ENCODE measurements at places on chromosomes 5 and 9.

- no peak for DNase-seq
These were observed 1915.7 kb upstream of the CDH9 start for GRCh38 chr5:28954074-28954473.

- DNase-seq: no peak
These were observed 10.4 kb downstream of the FPGS start for GRCh38 chr9:127812936-127813675.

- no peak for DNase-seq
These were observed 583.1 kb downstream of the CCDC171 start for GRCh38 chr9:16135968-16136367.

DNA sequence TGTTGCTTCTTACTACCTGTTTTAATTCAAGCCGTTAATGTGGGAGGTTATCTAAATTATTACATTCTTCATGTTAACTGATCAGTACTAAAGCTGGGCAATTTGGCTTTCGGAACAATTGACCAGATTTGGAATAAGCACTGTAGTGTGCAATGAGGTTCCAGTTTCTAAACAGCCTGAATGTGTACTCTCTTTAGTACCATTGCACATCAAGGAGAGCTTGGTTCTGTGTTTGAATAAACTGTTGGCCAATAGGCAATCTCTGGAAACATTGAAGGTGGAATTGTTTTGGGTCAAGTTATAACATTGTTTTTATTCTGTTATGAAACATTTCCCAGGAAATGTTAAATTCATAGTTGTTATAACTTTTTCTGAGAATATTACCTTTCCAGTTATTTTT, 105.2 kb downstream of the PBX3 start:
- DNase-seq: no peak

- no peak for DNase-seq
These were observed 478.8 kb downstream of the CETN3 start for GRCh38 chr5:89930591-89931392.

GRCh38 chr5:145854651-145855258, 18.1 kb downstream of the GRXCR2 start:
- DNase-seq: no peak

- no peak for DNase-seq
These were observed 133.3 kb upstream of the ELL2 start for GRCh38 chr5:96094904-96095303.

- DNase-seq: no peak
These were observed 184.0 kb upstream of the ACTBL2 start for GRCh38 chr5:57666582-57666981.

DNA sequence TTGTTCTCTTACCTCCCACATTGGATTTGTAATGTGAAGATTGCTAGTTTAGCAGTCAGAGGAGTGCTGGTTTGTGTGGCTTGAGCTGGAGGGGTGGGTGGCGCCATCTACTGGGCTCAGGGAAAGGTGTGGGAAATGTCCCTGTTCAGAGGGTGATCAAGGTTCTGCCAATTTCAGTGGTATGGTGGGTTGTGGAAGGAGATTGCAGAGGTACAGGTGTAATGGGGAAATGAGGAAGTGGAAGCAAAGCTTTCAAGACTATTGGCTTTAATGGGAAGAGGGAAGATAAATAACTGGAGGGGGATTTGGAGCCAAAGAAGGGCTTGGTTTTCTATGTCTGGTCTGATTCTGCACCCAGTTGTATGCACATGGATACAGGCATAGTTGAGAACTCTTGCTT, 76.4 kb downstream of the OSMR start:
- DNase-seq: no peak

- no peak for DNase-seq
These were observed 6.1 kb downstream of the IL12B start for GRCh38 chr5:159324102-159324755.

GRCh38 chr9:37408933-37409710, 13.4 kb upstream of the GRHPR start:
- peak; percentile 73 for DNase-seq

DNA sequence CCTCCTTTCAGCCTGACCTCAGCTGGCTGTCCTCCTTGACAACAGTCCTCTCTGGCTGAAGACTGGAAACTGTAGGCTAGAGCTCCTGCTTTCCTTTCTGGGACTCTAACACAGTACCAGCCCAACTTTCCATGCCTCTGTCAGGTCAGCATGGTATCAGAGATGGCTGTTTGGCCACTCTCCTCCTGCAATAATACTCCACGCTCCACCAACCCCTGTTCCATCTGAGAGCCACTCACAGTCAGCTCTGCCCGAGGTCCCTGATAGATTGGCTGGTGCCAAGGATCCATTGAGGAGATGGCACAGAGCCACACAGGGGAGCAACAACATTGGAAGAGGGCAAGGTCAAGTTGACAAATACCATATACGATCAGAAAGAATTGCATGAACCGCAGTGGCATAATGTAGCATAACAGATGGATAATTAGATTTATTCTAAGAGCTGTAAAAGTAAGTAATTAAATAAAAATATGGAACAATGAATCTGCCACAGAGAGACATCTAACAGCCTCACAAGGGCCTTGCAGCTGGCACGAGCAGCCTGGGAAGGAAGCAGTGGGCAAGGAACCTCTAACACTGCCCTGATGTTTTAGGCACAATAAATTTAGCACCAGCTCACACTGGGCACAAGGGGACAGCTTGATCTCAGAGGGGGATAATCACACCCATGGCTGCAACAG, 94.3 kb upstream of the LRRTM2 start:
- no peak for DNase-seq

DNA sequence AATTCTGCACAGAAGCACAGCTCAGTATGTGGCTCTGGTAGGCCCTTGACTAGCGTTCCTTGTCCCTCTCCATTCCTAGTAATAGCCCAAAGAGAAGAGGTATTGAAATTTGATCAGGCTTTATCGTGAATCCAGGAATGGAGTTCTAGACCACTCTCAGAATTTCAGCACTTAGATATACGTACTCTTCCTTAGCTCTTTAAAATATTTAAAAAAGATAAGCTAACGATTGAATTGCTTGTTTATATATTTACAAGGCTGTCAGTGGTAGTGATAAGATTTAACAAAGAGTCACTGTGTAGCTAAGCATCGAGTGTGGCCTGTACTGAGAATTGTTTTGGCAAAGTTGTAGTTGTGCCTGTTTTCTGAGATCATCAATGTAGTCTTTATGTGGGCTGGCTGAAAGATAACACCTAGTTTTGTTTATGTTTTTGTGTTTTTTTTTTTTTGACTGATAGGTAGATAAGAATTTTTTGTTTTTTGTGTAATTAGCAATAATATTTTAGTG, 2.5 kb downstream of the KIAA1958 start:
- DNase-seq: no peak

DNA sequence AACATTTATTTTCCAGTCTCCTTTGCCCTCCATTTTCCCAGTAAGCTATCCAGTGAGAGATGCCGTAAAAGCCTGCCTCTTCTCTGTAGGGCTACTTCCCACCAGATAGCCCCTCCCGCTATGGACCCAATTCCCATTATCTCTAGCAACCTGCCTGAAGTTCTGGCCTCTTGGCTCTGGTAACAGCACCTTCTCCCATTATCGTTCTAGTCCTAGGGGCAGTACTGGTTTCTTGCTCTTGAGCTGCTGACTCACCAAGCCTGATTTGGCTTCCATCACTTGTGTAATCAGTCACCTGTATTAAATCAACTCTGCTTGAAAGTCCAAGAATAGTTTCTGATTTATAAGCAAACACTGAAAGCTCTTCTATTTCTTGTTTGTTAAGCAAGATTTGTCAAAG, 42.8 kb upstream of the PARP8 start:
- no peak for DNase-seq

DNA sequence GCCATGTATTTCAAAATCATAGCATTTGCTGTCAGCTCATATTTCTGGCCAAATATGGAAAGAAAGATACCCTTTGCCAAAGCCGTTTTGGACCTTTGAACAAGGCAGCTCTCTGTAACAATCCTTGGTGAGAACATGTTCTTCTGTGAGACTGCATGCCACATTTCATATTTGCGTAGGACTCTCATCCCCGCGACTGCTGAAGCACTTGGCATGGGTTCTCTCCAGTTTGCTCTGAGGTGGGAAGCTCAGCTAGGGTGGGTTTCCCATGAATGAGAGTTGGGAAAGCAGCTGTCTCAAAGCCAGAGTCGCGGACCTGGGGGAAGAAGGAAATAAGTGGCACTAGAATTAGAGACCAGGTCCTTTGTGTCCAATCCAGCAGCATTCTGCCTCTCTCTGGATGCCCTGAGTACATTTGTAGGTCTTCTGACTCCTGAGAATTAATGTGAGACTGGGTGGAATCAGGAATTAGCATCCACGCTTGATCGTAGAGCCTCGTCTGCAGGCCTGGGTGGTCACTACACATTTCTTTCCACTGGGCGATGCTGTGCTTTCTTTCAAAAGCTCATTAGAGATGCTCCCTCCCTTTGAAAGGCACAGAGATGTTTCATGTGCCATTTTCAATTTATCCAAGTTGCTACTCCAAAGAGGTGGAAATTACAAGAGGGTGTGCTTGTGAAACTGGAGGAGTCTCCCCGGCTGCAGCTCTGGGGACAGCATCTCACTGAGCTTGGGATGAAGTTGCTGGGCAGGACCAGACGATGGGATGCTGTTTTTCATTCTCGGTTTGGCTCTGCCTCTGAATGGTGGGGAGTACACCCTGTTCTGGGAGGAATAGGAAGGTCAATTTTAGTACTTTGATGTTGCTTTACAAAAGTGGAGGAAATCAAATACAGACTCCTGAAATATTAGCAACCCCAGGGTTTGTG, 197.2 kb downstream of the GADD45G start:
- DNase-seq: no peak

- no peak for DNase-seq
These were observed 256.5 kb upstream of the PPP1R2B start for GRCh38 chr5:156593546-156593945.

- no peak for DNase-seq
These were observed 4.0 kb downstream of the MFAP3 start for GRCh38 chr5:154042766-154043165.

DNA sequence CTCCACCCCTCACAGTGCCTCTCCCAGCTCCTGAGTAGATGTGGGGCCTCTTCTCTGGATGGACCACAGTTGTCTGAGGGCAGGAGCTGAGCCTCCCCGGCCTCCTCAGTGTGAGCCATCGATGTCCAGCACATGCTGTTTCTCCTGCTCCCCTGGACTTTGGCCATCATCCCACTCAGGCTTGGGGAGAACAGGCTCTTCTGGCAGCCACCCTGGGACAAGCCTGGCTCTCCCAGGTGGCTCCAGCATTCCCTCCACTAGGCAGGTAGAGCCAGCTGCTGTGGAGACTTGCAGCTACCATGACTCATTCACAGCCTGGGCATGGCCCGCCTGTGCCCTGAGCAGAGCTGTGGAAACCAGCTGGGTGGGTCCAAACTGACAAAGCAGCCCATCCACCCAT, 77.0 kb downstream of the CSNK1A1 start:
- DNase-seq: no peak

DNA sequence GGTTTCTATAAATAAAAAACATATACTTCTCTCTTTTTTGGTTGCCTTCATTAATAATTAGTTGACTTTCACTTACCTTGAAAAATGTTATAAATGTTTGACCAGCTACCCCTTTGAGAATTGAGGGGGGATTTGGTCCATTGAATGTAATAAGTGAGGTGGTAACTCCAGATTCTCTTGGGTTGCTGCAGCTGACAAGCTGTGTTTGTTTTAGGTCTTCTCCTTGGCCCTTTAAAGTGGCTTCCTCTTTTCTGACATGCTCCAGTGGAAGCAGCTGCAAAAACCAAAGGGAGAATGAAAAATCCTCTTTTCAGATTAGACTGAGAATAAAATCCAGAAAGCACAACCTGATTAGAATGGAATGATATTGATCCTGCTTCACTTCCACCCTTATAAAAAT, 410.5 kb downstream of the TMEM38B start:
- no peak for DNase-seq

GRCh38 chr5:119316086-119316485, 39.7 kb upstream of the TNFAIP8 start:
- no peak for DNase-seq

- no peak for DNase-seq
These were observed 101.1 kb downstream of the MUSK start for GRCh38 chr9:110769667-110770066.

DNA sequence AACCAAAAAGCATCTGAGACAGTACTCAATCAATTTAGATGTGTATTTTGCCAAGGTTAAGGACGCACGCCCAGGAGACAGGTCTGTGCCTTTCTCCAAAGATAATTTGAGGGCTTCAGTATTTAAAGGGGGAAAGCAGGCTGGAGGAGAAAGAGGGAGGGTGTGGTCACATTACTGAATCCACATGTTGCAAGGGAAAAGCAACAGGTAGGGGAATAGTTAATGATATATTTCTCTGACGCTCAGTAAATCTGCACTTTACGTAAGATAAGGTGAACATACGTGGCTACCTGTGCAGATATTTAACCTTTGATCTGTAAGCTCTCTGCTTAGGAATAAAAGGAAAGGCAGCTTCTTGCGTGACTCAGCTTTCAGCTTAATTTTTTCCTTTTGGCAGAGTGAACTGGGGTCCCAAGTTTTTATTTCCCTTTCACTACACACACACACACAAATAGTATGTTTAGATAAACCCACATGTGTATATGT, 443.4 kb downstream of the NTRK2 start:
- DNase-seq: no peak

DNA sequence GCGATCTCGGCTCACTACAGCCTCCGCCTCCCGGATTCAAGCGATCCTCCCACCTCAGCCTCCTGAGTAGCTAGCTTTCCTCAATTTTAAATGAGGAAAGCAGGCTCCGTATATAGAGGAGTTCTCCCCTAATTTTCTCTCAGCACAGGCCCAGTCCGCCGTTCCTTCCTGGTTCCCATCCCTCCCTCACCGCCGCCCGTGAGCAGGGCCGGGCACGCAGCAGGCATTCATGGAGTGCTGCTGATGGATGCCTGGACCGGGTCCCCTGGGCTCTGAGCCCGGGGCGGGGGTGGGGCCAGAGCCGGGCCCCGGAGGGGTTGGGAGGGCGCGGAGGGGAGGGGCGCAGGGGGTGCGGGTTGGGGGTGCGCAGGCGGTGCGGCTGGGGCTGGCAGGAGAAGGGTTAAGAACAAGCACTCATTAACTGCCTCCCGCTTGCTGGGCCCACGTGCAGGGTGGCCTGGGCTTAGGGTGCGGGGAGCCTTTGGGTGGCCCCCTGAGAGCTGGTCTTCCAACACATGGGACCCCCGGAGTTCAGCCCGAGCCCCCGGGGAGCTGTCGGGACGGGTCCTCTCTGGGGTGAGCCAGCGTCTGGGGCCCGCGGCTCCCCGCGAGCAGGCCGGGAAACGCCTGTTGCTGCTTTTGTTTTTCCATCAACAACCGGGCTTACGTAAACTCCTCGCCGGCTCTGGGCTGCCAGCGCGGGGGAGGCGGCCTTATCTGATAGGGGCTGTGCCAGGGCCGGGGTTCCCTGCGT, 33.7 kb downstream of the LHX2 start:
- no peak for DNase-seq

- DNase-seq: no peak
These were observed 128.1 kb upstream of the NR5A1 start for GRCh38 chr9:124635285-124635684.

DNA sequence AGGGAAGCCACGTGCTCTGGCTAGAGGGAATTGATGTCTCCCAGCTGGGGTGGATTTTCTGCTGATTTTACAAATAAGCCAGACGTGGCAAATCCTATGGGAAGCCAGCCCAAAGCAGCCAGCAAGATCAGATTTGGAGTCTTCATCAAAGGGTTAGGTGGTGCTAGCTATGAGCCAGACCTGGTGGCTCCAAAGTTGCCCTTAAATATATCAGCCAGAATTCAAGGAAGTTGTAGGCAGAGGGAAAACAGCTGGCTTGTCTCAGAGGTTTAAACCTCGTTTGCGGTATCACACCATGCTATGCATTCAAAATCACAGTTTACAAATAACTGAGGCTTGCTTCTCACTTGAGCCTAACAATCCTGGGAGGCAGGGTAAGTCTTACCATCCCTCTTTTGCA, 313.2 kb downstream of the MLLT3 start:
- DNase-seq: no peak

GRCh38 chr5:116650964-116651363, 76.3 kb upstream of the SEMA6A start:
- DNase-seq: no peak

Data from T-helper 22 cell (primary cell).